Amygdala (tissue), 56 donors: ENCODE measurements at places on chromosomes 3 and 15.

GRCh38 chr15:36924034-36924433, 176.3 kb downstream of the MEIS2 start:
- DNase-seq, result no peak

DNA sequence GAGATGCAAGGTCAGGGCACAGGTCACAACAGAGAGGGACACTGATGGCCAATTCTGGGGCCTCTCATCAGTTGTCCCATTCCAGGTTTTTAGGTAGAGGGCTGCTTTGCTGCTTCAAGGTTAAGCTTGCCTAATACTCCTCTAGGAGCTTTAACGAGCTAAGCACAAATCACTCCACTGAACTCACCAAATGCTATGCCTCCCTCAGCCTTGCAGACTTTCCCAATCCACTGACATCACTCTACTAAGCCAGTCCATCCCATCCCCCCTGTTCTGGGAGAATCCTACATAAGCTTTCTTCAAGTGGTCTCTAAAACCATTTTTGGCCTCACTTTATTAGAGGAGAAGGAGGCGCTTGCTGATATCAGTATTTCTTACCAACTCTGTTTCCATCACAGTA, 24.8 kb upstream of the PDCD6IP start:
- no peak for DNase-seq

DNA sequence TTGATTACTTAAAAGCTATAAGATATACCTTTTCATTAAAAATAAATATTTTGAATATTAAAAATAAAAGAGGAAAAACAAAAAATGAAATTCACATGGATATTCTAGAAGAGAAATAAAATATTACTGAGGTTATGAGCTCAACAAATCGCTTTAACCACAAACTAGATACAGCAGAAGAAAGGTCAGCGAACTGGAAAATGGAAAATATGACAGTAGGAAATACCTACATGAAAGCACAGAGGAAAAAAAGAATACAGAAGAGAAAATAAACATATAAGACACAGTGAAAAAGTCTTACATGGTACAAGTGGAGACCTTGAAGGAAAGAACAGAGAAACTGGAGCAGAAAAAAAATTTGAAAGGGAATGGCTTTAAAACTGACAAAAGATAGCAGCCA, 33.2 kb downstream of the SCAPER start:
- DNase-seq, result no peak

DNA sequence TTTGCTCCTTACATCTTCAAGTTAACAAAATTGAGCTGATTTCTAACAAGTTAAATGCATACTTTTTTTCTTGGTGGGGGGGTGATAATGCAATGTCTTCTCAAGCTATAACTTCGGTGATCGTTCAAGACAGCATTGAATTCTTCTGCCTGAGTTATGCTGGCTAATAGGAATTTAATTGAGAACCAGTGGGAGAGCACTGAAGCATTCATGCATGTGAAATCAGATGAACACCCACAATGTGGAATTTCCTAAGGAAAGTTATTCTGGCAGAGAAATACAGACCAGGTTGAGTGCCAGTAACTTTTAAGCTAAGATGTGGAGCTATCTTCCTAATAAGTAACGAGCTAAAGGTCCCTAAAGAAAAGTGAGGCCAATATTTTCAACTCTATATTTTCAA, 3.0 kb downstream of the SPATA16 start:
- no peak for DNase-seq

DNA sequence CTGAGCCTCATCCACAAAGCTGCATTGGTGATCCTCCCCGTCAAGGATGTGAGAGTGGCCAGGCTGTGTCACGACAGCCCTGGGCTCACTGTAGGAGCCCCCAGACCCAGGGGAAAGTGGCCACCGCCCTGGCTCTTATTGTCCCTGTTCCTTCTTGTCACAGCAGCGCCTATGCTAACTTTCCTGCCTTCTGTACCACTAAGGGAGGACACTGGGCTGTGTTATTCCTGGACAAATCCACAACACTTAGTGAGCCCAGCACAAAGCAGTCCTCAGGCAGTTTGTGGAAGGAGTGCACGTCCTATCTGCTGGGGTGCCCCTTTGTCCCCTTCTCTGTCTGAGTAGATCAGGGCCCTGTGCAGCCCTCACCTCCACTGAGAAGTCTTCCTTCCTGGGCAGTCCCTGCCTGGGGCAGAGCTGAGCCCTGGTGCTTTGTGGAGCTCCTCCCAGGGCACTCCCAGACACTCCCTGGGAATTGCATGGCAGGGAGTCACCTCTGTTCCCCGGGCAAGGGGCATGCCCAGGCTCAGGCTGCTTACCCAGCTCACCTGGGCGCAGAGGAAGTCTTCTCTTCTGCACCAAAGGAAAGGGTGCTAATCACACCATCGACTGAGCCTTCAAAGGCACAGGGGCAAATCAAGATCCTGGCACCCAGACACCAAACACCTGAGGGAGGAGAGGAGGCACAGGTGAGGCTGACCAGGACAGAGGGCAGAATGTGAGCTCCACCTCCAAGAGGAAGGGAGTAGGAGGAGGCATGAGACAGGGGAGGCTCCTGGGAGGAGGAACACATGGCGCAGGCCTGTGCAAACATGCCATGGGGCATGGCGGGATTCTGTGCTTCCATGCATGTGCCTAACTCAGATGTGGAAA, 138.7 kb downstream of the KLF13 start:
- DNase-seq, result no peak
